NCI-H226 (cell line): ENCODE measurements at places on chromosomes 6 and 20.

GRCh38 chr20:34311118-34312023 lies 8.2 kb upstream of the AHCY start:
- DNase-seq: no peak

- DNase-seq: no peak
Observed at GRCh38 chr20:52996658-52997057, 24.5 kb downstream of the TSHZ2 start.

DNA sequence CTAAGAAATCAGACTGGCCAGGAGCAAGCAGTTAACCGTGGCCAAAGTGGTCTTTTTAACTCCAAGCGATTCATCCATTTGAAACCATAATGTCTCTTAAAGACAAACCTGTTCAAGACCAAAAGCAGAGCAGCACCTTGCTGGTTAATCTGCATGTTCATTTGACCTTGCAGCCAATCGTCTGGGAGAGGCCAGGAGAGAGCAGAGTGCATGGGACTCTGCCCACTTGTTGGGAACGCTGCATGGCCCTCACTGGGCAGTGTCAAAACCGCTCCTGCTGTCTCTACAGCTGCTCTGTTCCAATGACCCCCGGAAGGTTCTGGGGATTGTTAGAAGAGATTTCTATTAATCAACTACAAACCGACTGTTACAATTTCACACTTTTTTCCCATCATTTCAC lies 79.6 kb downstream of the OLIG3 start:
- no peak for DNase-seq

GRCh38 chr20:52847731-52848359 lies 124.3 kb upstream of the TSHZ2 start:
- DNase-seq: no peak

- DNase-seq: no peak
Observed at GRCh38 chr6:140032189-140032588, 657.7 kb upstream of the CITED2 start.

GRCh38 chr6:6984585-6985366 lies 123.0 kb upstream of the RREB1 start:
- no peak for DNase-seq

DNA sequence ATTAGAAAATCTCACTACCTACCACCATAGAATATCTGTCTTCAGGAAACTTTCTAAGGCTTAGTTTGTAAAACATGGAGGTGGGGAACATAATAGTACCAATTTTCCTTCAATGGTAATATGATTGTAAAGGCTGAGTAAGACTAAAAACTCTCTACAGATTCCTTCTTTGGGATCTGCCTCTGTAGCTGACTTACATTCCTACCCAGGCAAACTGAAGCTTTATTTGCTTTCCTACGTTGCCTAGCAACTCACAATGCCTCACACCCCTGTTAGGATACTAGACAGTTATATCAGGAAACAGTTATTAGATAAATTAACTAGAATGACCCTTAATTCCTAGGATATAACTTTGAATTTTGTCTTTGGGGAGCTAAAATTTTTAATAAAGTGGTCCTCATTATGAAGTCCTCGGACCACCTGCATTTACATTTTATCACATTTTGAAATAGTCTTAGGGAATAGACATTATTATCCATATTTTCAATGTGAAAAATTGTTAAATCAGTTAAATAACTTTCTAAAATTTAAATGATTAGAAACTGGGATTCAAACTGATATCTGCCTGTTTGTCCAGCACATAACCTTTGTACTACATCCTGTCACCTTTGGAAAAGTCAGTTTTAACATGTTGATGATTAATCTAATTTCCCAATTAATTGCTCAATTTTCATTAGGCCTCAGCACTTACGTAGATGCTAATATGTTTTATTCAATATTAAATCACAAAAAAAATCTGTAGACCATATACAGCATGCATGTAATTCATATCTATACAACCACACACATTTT lies 591.4 kb downstream of the RNF144B start:
- DNase-seq: peak; percentile 80

GRCh38 chr6:154937306-154938220 lies 57.6 kb upstream of the TIAM2 start:
- DNase-seq: no peak

DNA sequence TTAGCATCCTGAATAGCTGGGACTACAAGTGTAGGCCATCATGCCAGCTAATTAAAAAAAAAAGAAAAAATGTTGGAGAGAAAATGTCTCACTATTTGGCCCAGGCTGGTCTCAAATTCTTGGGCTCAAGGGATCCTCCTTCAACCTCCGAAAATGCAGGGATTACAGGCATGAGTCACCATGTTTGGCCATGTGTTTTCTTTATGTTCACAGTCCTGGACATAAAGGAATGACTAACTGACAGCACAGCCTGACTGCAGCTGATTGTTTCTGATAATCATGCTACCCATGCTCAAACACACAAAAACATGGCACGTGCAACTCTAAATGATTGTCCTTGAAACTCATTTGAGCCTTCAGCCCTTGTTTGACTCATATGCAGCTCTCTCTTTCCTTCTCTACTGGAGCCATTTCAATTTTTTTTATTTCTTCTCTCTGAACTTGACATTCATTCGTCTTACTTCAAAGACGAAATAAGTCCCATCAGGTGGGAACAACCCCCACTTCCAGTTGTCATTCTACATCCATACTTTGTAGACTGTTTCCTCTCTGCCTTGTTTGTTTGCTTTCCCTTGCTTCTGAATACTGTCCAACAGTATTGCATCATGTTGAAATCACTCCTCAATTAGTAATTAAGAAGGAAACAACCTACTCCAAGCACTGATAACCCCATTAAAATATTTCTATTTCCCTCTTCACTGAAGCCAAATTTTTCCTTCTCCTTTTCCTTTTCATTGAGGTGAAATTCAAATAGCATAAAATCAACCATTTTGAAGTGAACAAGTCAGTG lies 413.0 kb downstream of the BMP2 start:
- DNase-seq: peak; percentile 2

- no peak for DNase-seq
Observed at GRCh38 chr20:24353135-24353690, 116.2 kb upstream of the SYNDIG1 start.

DNA sequence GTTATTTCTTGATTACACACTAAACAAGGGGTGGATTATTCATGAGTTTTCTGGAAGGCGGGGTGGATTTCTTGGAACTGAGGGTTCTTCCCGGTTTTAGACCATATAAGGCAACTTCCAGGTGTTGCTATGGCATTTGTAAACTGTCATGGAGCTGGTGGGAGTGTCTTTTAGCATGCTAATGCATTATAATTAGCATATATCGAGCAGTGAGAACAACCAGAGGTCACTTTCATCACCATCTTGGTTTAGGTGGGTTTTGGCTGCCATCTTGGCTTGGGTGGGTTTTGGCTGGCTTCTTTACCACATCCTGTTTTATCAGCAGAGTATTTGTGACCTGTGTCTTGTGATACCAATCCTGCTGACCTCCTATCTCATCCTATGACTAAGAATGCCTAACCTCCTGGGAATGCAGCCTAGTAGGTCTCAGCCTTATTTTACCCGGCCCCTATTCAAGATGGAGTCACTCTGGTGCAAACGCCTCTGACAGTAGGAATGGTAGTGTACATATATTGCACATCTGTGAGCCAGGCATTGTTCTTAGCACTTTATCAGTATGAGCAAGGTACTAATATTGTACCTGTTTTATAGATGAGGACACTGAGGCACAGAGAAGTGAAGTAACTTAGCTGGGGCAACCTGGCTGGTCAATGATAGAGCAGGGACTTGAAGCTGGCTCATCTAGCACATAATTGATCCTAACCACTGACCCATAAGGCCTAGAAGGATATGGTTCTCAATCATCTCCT lies 203.7 kb downstream of the NFATC2 start:
- peak; percentile 71 for DNase-seq

GRCh38 chr6:127053032-127053874 lies 65.2 kb upstream of the RSPO3 start:
- peak; percentile 43 for DNase-seq

GRCh38 chr6:19535351-19535750 lies 301.8 kb upstream of the ID4 start:
- DNase-seq: no peak

GRCh38 chr20:58102261-58102660 lies 126.2 kb downstream of the ANKRD60 start:
- no peak for DNase-seq

DNA sequence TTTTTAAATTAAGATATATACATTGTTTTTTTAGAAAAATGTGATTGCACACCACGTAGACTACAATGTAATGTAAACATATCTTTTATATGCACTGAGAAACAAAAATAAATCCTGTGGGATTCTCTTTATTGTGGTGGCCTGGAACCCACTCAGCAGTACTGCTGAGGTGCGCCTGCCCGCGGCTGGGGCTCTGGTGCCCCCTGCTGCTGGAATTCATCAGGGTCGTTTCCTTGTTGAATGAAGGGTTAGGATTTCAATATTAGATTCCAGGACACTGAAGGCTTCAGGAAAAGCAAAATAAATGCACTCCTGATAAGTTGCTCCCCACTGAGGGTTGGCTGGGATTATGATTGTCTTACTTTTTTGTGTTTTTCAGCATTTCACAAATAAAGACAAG lies 175.8 kb upstream of the GGTLC1 start:
- no peak for DNase-seq

- DNase-seq: no peak
Observed at GRCh38 chr20:61424628-61425420, 172.8 kb downstream of the CDH4 start.

GRCh38 chr20:14604143-14604542 lies 266.7 kb upstream of the FLRT3 start:
- no peak for DNase-seq

- DNase-seq: no peak
Observed at GRCh38 chr6:11040134-11040533, 4.0 kb downstream of the ELOVL2 start.

DNA sequence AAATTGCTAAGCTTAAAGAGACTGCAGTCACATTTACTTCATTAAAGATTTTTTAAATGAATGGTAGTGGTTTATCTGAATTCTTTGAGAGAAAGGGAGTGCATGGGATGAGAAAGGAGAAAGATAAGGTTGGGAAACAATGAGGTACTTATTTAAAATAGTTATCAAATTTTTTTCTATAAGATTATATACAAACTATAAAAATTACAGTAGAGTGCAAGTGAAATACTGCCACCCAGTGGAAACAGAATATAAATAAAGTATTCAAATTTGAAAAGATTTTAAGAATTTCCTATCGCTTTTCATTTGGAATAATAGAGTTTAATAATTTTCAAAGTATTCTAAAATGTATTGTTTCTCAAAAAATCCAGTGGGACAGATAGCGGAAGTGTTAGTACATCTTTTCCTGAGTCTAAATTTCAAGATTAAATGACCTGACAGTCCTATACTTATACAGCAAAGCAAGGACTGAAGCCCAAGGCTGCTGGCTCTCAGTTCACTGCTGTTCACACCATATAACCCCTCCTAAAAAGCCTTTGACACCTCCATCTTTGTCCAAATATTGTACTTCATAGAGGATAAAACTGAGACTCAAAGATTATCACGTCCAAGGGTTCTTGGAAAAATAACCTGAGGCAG lies 31.1 kb downstream of the EPM2A start:
- peak; percentile 4 for DNase-seq

DNA sequence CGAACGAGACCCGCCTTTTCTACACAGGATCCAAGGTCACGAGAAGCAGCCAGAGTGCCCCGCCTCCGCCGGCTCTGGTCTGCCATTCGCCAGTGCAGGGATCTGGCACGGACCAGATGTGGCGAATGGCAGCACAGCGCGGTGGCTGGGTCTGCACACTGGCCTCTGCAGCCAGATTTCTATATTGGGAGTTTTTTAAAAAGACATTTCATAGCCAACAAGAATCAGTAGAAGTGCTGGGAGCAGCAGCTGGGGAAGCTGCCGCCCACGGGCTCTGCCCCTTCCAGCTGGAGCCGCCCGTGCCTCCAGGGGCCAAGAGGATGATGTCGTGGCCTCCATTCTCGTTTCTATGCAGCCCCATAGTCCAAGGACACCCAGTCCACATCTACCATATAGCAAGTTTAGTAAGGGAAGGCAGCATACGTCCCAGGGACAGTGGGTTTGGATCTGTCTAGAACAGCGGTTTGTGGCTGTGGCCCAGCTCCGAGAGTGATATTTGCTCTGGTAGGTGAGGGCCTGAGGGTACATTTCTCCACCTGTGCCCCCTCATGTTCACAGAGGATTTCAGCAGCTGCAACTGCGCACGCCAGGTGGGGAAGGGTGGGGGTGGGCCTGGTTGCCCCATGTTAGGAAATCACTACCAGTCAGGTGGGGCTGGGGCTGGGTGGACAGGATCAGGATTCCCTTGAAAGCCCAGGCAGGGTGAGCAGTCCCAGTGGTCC lies 333.7 kb downstream of the ZFAND3 start:
- DNase-seq: no peak

DNA sequence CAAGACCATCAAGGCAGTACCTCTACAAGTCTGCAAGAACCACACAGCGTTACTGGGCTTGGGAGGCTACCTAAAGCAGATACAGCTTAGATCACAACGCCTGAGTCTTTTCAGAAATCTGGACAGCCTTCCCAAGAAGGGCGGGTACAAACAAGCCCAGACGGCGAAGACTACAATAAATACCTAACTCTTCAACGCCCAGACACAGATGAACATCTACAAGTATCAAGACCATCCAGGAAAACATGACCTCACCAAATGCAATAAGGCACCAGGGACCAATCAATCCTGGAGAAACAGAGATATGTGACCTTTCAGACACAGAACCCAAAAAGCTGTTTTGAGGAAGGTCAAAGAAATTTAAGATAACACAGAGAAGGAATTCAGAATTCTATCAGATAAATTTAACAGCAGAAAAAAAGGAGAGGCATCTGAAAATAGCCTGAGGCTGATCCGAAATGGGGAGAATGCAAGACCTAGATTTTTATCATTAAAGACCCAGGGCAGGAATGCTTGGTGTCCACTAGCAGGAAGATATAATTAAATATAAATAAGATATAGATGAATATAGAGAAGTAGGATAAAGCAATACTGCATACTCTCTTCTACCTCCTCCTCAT lies 131.7 kb upstream of the COL21A1 start:
- DNase-seq: no peak

DNA sequence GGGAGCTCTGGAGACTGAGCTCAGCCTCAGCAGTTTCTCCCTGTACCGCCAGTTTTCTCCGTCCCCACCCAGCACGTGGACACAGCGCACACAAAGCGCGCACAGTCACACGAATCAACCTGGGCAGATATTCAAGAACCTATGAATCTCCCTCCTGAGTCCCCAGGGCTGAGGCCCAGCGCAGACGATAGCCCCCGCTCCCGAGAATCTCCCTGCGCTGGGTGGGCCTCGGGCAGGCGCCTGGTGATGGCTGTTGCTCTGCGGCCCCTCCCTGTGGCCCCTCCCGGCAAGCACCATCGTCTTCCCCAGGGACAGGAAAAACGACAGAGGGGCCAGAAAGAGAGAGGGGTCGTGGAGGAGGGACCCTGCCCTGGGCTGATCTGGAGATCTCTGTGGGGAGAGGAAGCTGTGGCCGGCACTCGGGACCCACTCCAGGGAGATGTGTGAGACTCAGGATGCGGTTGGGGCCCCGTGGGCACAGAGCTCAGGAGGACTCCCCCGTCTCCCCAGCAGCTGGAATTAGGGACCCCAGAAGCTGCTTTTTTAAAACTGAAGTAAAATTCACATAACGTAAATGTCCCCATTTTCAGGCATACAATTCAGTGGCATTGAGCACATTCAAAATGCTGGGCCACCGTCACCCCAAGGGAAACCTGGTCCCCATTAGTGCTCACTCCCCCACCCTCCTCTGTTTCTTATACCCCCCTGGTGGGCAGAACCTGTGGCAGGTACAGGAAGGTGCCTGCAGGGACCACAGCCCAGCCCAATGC lies 330.8 kb downstream of the TAF4 start:
- no peak for DNase-seq
